Keratinocyte (primary cell): ENCODE measurements at places on chromosomes 3 and 15.

GRCh38 chr3:127629467-127630403 is 750 bp downstream of the PODXL2 start:
- no peak for DNase-seq

DNA sequence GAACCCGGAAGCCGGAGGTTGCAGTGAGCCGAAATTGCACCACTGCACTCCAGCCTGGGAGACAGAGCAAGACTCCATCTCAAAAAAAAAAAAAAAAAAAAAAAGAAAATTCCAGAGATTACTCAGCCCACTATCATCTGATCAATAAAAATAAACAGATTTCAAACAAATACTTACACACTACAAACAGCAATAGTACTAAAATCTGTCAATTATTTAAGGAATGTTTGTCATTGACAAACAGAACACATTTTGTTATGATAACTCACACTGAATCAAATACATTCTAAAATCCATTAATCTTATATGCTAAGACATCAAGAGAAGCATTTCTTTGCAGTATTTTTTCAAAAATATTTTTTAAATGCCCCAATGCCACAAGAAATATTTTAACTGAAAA is 7.6 kb downstream of the MYO9A start:
- no peak for DNase-seq

DNA sequence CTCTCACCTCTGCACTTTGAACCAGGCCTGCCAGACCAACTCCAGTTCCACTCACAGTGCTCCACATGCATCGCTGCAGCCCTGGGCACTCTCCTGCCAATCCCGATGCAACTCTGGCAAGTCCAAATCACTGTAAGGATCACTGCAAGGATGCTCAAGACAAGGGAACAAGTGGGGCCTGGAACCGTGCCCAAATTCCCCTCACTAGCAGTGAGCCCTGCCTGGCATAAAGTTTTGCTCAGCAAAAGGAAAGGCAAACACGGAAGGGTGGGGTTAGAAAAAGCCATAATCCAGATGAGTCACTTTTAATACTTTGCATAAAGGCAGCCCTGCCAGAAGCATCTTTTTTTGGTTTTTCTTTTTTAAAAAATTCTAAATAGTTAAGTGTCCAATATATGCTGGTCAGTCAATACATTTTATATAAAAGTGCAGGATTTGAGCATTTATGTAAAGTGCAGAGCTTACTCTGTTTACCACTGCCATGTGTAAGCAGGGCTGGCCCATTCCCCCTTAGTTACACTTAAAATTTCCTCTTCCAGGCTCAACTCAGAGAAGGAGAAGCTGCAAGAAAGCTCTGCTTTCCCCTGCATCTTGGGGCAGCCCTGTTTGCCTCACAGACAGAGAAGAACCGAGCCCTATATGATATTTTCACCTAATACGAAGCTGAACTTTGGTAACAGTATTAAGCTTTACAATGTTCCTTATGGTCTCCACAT is 102.2 kb downstream of the CD47 start:
- DNase-seq, result no peak

DNA sequence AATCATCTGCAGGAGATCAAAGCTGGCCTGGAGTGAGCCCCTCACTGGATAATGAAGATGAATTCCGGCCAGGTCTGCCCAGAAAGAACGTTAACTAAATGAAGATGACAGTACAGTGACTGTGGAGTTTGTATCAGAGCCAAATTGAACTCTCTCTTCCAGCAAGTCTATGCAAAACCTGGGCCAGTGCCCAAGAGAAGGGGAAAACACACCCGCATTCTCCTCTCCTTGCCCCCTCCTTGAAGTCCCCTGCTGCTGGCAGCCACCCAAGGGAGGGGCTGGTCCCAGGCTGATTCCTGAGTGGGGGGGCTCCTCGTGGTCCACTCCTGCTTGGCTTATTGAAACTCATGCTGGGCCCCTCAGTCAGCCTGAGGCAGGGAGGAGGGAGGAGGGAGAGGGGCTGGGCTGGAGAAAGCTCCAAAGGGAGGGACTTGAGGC is 155.7 kb downstream of the RAB11A start:
- no peak for DNase-seq

DNA sequence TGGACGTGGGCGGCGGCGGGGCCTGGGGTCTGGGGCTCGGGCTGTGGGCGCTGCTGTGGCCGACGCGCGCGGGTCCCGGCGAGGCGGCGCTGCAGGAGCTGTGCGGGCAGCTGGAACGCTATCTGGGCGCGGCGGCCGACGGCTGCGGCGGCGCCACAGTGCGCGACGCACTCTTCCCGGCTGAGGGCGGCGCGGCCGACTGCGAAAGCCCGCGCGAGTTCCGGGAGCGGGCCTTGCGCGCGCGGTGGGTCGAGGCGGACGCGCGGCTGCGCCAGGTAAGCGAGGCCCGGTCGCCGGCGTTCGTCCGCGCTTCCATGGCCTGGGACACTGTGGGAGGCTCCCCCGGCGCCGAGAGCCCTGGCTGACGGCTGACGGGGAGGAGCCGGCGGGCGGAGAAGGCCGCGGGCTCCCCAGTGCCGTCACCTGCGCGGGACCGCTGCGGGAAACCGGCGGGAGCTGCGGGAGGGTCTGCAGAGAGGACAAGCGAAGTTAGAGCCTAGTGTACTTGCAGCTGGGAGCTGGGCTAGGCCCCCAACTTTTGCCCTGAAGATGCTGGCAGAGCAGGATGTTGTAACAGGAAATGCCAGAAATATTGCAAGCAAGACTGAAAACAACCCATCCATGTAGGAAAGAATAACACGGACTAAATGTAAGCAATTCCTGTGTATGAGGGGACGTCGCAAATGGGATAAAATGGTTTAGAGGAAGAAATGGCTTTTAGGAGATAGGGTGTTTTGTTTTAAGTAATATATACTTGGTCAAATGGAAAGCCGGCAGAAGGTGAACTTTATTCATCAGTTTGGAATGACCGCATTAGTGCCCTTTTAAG is 847 bp downstream of the WHAMM start:
- no peak for DNase-seq

DNA sequence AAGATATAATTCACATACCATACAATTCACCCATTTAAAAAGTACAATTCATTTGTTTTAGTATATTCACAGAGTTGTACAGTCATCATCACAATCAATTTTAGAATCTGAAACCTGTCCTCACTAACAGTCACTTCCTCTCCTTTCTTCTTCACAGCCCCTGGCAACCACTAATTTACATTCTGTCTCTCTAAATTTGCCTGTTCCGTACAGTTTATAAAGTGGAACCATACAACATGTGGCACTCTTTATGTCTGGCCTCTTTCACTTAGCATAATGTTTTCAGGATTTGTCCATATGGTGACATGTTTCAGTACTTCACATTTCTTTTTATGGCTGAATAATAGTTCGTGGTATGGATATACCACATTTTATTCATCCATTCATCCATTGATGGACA is 22.7 kb downstream of the ERICH6 start:
- DNase-seq, result no peak

GRCh38 chr3:103057003-103057402 is 622.2 kb downstream of the ZPLD1 start:
- DNase-seq, result no peak

GRCh38 chr15:95850837-95851236 is 479.7 kb upstream of the NR2F2 start:
- no peak for DNase-seq

GRCh38 chr3:147412261-147412916 is 3.2 kb downstream of the ZIC1 start:
- no peak for DNase-seq

- no peak for DNase-seq
Observed at GRCh38 chr3:175200391-175201095, 341.4 kb downstream of the NAALADL2 start.

DNA sequence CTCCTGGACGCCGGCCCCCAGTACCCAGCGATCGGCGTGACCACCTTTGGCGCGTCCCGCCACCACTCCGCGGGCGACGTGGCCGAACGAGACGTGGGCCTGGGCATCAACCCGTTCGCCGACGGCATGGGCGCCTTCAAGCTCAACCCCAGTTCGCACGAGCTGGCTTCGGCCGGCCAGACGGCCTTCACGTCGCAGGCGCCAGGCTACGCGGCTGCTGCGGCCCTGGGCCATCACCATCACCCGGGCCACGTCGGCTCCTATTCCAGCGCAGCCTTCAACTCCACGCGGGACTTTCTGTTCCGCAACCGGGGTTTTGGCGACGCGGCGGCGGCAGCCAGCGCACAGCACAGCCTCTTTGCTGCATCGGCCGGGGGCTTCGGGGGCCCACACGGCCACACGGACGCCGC is 956 bp downstream of the ZIC1 start:
- no peak for DNase-seq

GRCh38 chr3:58463181-58463941 is 28.5 kb upstream of the KCTD6 start:
- peak; percentile 60 for DNase-seq
